ENCODE measurements at places on chromosomes 1 and 21.

- no peak for DNase-seq
Observed at GRCh38 chr21:33238565-33239255, 9.0 kb downstream of the IFNAR2 start.

DNA sequence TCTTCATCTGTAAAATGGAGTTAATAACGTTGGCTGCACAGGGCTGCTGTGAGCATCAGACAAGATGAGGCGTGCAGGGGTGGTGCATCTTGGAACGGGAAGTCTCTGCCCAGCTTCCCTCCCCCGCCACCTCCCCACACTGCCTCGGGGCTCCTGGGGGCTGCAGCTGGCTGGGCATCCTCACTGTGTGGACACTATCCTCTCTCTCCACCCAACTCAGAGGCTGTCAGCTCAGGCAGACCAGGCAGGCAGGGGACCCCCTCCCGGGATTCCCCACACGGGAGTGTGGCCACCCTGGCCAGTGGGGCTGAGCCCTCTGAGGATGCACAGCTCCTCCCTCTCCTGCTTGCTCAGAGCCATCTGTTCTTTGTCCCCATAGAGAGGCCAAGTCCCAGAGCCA, 122.7 kb downstream of the CCDC185 start:
- no peak for DNase-seq

DNA sequence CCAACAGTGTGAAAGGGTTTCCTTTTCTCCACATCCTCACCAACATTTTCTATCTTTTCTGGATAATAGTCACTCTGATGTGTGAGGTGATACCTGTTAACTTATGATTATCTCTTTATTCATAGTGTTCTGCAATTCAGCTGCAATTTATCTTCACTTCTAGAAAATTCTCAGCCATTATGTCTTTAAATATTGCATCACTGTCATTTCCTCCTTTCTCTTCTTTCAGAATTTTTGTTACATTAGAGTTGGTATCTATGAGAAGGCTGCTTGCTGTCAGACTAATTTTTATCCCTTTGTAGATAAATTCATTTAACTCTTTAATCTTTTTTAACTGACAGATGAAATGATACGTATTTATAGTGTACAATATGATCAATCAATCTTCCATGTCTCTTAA, 30.5 kb upstream of the ATF3 start:
- no peak for DNase-seq

DNA sequence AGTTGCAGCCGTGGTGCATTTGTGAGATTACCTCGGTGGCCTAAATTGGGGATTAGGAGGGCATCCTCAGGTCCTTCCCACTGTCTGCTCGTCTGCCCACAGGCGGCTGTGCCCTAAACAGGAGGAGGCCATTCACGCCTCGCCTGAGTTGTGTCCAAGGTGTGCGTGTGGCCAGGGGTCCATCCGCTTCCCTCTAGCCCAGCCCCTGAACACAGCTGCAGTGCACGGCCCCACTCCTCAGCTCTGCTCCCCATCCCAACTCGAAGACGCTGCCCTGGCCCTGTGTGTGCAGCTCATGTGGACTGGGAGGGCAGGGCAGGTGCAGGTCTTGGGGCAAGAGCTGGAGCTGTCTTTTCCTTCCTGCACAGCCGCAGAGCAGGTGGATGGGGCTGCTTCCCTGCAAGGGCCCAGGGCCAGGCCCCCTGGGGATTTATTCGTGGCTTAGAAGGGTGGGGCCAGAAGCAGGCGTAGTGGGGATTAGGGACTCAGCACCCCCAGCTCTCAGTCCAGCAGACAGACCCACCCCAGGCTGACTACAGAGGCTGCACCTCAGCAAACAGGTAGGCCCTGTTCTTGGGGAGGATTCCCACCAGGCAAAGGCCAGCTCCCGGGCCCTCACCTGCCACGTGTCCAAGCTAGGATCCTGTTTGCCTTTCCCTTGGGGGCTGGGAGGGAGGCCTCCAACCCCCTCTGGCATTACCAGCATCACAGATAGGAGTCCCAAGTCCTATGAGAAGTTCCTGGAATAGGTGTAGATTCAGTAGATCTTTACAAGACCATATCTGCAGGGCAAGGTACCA, 4.3 kb downstream of the GUK1 start:
- DNase-seq = peak; percentile 65

- DNase-seq = no peak
Observed at GRCh38 chr1:64701071-64701470, 43.8 kb upstream of the RAVER2 start.

All from sigmoid colon (tissue), 7 donors.